NCI-H446 treated with DMSO at 0.1 percent for 48 hours (cell line): ENCODE measurements at places on chromosomes 6 and 20.

GRCh38 chr6:121868206-121868605 is 432.8 kb downstream of the GJA1 start:
- DNase-seq: no peak

- DNase-seq: no peak
Measured at GRCh38 chr20:2133318-2134183, 31.9 kb downstream of the STK35 start.

GRCh38 chr6:138640028-138640427 is 133.5 kb upstream of the CCDC28A start:
- no peak for DNase-seq

DNA sequence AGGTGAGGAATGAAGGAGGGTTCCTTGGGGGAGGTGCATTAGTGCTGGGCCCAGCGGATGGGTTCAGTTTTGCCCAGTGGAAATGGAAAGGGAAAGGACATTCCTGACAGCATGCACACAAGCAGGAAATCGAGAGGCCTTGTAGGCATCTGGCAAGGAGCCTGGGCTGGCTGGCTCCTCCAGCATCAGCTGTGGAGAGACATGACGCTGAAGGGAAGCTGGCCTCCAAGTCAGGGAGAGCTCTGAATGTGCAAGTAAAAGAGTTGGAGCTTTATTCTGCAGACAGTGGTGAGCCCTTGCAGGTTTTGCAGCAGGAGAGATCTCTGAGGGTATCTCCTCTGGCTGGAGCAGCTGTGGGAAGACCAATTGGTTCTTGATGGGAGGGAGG is 154.3 kb downstream of the MRPL14 start:
- DNase-seq: peak; percentile 74

DNA sequence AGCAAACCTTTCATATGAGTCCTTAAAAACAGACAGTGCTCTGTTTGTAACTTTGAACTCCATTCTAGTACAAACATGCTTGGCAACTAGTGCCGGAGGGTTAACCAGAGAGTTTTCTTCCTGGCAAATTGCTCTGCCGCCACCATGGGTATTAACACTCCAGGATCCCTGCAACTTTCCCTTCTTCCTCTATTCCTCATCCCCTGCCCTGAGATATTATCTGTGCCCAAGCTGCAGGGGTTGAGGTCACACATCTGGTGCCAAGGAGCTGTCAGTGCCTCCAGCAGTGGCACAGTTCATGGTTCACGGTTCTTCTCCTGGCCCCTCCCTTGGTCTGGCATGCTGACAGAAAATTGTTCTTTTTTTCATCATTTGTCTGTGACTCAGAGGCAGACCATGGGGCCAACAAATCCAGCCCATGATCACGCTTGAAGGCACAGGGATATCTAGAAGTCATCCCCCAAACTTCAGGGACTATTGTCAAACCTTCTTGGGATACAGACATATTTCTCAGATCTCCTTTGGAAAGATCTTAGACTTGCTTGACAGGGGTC is 77.5 kb downstream of the ATXN1 start:
- DNase-seq: peak; percentile 86

DNA sequence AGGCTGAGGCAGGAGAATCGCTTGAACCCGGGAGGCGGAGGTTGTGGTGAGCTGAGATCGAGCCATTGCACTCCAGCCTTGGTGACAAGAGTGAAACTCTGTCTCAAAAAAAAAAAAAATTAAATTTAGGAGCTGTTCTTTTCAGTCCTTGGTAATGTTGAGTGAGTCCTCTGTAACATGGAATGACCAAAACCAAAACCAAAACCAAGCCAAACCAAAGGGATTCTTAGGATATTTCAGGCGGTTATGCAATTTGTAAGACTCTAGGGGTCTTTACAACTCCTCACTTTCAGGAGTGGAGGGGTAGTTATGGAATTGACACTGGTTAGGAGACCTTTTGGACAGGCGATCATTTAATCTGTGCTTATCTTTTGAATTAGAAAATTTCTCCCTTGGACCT is 15.8 kb downstream of the TIAM2 start:
- no peak for DNase-seq

- no peak for DNase-seq
Measured at GRCh38 chr6:159446340-159446739, 246.7 kb downstream of the SOD2 start.

DNA sequence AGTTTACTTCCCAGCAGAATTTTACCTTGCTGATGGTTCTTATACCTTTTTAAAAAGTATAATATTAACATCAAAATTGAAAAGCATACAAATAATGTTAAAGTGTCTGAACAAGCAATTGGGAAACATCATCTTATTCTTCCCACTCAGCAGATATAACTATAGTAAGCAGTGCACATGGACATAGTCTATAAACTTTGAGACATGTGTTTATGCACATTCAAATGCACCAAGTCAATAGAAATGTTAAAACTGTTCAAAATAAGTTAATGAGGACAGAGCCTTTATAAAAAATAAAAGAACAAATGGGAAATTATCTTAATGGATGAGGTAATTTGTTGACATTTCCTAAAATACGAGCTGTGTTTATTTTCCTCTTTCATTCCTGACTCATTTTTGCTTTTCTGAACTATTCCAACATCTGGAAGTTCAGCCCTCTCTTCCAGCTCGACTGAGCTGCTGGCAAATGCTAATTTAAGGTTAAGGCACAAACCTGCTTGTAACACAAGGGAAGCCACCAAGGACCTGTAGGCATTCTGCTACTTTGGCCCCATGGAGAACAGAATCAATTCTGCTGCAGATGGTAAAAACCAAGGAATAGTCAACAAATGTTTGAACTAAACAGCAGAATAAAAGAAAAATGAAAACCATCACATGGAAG is 110.3 kb upstream of the MAP3K4 start:
- DNase-seq: no peak

DNA sequence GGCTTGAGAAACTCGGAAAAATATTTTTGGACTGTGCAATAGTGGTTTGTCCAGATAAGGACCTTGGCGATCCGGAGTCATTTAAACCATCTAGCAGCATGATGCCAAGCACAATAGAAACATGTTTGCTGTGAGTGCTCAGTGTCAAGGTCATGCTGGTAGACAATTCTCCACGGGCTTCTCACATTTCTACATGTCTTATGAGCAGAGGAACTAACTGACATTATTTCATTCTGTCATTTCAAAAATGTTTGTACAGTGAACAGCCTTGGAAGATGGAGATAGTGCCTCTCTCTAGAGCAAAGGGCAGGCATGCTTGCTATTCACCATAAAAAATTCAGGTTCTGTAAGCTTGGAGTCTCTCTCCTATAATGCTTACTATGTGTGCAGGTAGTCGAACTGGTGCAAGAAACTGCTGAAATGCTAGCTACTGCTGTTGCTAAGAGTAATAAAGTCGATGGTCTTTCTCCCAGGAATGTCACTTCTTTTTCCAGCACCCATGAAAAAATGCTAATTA is 25.4 kb upstream of the CCN2 start:
- DNase-seq: no peak

DNA sequence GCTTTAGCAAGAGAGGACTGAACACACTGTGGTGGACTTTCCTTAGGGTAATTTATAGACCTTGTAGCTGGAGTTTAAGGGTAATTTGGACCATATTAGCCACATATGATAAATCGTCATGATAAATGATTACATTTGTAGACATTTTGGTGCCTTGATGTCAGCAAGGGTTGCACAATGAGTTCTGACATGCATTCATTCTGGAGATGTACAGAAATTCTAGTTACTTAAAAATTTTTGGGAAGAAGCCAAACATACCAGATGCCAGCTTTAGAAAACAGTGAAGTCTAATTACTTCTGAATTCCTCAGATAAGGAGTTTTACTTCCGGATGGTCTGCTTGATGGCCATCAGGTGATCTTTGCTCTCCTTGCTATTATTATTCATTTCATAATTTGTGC is 653.1 kb downstream of the TBC1D32 start:
- DNase-seq: no peak

DNA sequence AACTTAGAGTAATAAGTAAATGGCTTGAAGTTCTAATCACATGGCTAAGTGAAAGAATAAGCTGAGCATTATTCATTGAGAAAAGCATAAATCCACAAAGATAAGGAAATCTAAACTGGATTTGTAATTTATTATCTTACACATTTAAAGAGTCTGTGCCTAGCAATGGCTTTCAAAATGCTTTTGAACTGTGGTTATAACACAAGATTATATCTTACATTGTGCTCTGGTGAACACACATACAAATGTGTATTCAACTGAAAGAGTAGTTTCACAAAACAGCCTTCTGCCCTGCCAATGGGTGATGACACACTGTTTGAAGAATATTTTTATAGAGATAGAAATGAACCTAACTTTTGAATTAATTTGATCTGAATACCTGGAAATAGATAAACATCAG is 83.3 kb downstream of the AFDN start:
- no peak for DNase-seq

DNA sequence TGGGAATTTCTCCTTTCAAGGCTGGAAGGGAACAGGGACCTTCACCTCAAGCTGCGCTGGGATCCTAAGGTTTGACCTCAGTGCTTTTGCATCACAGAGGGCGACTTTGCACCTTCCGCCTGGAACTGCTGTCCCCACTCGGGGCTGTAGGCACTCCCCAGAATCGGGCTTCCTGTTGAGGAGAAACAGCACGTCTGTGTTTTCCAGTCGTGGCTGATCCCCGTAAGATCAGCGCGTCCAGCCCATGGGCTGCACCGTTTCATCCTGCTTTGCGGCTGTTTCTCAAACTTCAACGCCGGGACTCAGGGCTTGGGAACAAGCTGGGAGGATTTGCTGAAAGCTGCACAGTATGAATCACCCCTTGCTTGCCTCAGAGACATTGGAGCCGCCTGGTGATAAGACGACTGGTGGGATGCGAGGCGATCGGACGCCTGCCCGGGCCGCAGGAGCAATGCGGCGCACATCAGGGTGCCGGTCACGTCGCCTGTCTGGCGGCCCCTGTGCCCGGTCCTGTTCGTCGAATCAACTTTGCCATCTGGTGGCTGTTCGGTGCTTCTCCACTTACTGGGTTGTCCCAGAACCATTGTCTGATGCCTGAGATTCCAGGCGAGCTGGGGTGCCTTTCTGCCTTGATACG is 53.6 kb upstream of the FRMD1 start:
- DNase-seq: no peak
